ENCODE measurements at places on chromosomes 16 and 17. TPM values are rescaled to one million over a fixed set of nuclear protein-coding genes. Genes with fewer than 3 reads are reported as not detected.

TRIM65 gene
- polyA plus RNA-seq, result 11.1 TPM

CTRB2 gene
- not detected for polyA plus RNA-seq

MATCAP1 gene
- polyA plus RNA-seq, result 28.4 TPM

PMP22 gene
- 60.4 TPM for polyA plus RNA-seq

TERB1 gene
- polyA plus RNA-seq, result not detected

ZPBP2 gene
- not detected for polyA plus RNA-seq

DNA sequence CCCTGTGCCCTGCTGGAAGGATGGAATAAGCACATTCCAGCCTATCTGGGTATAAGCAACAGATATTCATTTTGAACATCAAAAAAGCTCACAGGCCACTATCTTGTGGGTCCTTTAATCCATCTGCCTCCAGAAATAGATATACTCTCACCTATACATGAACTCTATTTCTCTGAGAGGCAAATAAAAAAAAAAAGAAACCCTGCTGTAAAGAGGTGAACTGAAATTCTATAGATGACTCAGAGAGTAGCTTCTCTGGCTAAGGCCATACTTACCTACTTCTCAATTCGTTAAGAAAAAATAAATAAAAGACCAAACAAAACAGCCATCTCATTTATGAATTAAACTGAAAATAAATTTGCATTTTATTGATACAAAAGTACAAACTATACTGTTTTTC is 86.3 kb downstream of the DYNLRB2 start:
- no peak for DNase-seq

DNA sequence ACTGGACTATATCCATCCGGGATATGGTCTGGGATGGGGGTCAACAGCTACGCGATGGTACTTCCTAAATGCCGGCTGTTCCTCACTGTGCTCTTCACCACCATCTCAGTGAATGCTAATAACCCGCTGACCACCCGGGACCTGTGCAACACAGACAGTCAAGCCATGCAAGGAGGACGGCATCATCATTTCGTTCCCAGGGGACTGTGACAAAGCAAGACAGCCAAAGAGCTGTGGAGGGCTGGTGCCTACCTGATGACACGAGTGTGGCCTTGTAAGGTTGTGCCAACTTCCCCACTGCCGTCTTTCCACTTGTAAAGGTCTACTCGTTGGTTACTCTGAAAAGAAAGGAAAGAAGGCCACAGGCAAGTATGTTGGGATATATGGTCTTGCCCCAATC is 33.7 kb downstream of the WDR59 start:
- DNase-seq, result no peak

DNA sequence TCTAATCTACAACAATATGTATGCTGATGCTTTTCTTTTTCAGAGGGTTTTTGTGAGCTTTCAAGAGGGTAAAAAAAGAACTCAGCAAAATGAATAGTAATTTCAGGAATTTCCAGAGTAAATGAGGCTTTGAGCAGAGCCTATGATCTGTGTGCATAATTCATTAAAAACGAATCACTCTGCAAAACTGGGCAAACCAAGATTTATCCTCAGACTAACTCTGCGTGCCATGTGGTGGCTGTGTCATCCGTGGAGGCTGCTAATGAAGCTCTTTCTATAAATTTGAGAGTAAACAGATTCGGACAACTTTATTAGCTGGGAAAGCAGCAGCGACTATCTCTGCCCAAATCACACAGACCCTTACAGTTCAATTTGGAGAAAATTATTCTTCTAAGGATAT is 83.8 kb downstream of the FOXL1 start:
- no peak for DNase-seq

DNA sequence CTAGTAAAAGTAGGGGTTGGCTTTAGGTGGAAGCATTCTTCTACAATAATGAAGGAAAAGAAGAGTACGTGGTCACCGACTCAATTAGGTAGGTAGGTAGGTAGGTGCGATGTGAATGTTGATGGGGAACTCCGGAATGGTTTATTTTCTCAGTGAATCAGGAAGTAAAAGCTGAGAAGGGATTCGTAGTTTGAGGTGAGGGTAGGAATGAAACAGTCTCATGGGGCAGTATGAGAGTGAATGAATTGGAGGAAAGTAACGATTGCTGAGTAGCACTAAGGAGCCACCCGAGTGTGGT is 13.9 kb downstream of the PER1 start:
- no peak for DNase-seq

GRCh38 chr17:32485261-32486110 is 1.3 kb upstream of the CDK5R1 start:
- no peak for DNase-seq

- DNase-seq, result no peak
Measured at GRCh38 chr16:77234611-77235010, 35.4 kb downstream of the SYCE1L start.

GRCh38 chr16:667113-667779 is 686 bp upstream of the RHOT2 start:
- DNase-seq, result no peak

GRCh38 chr16:22316411-22316811 is 19.2 kb downstream of the POLR3E start:
- DNase-seq, result no peak

- no peak for DNase-seq
Measured at GRCh38 chr17:65293584-65294180, 156.5 kb downstream of the RGS9 start.

DNA sequence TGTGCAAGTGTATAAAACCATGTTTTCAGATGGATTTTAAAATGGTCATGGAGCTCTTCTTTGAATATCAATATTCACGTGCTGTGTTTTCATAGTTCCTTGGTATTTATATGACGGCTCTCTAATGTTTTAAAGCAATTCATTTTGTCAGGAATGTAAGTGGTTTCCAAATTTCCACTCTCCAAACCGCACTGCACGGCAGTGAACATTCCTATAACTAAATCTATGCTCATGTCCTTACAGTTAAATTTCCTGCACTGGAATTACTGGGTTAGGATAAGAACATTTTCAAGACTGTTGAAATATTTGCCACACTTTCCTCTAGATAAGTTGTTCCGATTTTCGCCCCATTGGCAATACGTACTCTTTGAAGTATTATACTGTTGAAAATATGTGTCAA is 398.9 kb downstream of the PMP22 start:
- DNase-seq, result no peak

- DNase-seq, result no peak
Measured at GRCh38 chr16:1688807-1689560, 10.9 kb downstream of the JPT2 start.

DNA sequence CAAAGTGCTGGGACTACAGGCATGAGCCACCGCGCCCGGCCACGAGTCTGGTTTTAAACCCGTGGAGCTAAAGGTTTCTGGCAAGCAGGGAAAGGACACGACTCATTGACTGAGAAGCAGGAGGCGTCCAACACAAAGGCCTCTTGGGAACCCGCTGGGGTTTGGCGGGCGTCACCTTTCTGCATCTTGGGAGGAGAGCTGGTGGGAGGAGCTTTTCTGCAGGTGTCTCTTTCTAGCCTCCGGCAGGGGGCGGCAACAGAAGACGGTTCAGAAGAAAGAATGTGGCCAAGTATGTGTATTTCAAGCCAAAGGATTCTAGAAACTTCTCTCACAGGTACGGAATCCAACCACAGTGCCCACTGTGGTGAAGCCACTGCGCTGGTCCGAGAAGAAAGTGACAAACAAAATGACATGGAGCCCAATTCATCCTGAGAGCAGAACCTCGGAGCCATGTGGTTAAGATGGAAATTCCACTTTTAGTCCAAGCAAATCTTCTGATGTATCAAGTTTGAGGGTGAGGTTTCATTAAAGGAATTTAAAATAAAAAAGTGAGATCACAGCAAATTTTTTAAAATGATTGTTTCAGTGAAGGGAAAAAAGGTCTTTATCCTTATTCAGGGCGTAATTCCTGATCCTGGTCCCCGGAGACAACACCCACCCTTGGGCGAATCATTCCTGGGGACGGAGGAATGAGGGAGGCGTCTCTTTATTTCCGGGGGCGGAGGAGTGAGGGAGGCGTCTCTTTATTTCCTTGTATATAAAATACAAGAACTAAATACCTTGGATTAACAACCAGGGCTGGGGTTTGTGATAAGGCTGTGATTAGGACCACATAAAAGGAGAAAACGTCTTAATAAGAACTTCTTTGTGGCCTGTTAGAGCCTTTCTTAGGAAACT is 97.6 kb downstream of the MRM3 start:
- DNase-seq, result no peak

- DNase-seq, result no peak
Measured at GRCh38 chr16:48481772-48482171, 96.6 kb upstream of the SIAH1 start.

GRCh38 chr17:69404399-69404798 is 10.1 kb upstream of the MAP2K6 start:
- DNase-seq, result no peak

GRCh38 chr17:36534840-36535668 is at the start of the genes MYO19 and PIGW:
Gene MYO19, minus strand, starts transcription at chr17:36534868. Its CDS starts 2,330 bp downstream, at chr17:36532538.
Gene PIGW, plus strand, starts transcription at chr17:36534987. Its CDS starts 2,115 bp downstream, at chr17:36537102.
- peak; percentile 69 for DNase-seq

DNA sequence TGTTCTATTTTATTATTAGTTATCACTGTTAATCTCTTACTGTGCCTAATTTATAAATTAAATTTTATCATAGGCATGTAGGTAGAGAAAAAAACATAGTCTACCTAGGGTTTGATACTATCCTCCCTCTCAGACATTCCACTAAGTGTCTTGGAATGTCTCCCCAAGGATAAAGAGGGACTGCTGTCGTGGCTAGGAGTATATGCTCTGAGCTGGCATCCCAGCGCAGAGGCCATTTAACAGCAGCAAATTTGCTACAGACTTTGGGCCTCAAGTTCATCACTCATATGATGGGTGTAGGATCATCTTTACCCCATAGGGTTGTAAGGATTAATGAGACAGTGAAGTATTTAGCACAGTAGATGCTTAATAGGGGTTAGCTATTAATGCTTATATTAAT is 56.7 kb downstream of the ZFHX3 start:
- no peak for DNase-seq

Data from right renal cortex interstitium (tissue), 3 donors.